Renal cortical epithelial cell (primary cell): ENCODE measurements at places on chromosomes 1 and 21.

GRCh38 chr1:235779770-235780169 lies 86.9 kb downstream of the LYST start:
- DNase-seq, result no peak

DNA sequence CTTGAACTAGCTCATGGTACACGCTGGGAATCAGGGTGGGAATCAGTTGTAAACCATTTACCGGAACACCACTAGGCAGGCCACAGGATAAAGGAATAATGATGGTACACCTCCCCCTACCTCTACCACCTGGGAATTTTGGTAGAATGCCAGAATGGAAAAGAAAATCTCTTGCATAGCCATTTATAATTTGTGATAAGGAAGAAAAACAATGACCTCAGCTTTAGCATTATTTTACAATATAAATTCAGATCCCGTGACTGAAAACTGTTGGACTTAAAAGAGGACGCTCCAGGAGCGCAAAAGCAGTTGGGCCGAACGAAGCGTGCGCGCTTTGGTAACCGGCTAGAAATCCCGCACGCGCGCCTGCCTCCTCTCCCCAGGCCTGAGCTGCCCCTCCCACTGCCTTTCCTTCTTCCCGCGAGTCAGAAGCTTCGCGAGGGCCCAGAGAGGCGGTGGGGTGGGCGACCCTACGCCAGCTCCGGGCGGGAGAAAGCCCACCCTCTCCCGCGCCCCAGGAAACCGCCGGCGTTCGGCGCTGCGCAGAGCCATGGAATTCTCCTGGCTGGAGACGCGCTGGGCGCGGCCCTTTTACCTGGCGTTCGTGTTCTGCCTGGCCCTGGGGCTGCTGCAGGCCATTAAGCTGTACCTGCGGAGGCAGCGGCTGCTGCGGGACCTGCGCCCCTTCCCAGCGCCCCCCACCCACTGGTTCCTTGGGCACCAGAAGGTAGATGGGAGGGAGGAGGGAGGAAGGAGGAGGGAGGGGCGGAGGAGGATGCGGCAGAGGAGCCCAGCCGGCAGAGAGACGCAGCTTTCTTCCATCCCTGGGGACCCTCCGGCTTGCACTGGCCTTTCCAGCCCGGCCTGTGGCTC lies at the start of gene CYP4X1:
CYP4X1 (plus strand) TSS at position 402 of the 873 bp plus-strand sequence; CDS start at position 551, 149 bp downstream.
- no peak for DNase-seq

- no peak for DNase-seq
Measured at GRCh38 chr1:163824006-163824405, 502.3 kb downstream of the NUF2 start.

DNA sequence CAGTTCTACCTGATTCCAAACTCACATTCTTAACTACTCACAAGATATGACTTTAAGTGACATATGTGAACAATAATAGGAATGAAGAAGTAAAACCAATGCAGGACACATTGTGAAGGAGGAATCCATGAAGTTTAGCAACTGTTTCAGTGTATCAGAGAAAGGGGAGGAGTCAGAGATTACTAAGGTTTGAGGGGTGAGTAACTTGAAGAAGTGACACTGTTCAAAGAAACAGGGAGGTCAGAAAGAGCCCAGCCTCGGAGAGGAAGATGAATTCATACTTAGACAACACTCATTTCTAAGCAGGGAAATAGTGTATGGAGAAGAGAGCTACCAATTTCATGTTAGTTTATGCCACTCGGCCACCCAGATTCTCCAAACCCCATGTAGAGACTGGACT lies 28.2 kb upstream of the RPF1 start:
- DNase-seq, result no peak

- no peak for DNase-seq
Measured at GRCh38 chr21:37742115-37742514, 174.1 kb downstream of the KCNJ6 start.

GRCh38 chr1:17095141-17095540 lies 24.1 kb downstream of the PADI2 start:
- DNase-seq, result no peak

GRCh38 chr1:153363641-153364040 lies 6.0 kb downstream of the S100A9 start:
- DNase-seq, result no peak
